Calu3 (cell line): ENCODE measurements at places on chromosomes 5 and 9. TPM values are rescaled to one million over a fixed set of nuclear protein-coding genes. Genes with fewer than 3 reads are reported as not detected.

DNA sequence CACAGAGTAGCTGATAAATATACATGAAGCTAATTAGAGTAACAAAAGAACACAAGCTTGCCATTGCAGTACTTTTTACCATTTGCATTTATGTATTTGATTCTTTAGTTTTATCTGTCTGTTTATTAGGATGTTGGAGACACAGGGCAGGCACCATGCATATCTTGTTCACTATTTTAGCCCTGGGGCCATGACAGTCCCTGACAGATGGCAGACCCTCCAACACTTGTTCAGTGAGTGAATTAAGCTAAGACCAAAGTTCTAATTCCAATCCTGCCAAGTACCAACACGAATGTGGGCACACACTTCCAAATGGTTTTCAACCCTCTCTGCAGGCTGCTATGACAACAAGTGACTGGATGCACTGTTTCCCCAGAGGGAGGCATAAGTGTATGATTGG lies 12.0 kb upstream of the RARS1 start:
- DNase-seq, result no peak

DNA sequence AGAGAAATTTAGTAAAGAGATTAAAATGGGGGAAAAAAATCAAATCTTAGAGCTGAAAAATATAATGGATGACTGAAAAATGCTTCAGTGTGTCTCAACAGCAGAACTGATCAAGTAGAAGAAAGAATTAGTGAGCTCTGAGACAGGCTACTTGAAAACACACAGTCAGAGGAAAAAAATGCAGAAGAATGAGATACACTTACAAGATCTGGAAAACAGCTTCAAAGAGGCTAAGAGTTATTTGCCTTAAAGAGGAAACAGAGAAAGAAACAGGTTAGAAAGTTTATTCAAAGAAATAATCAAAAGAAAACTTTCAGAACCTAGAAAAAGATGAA lies 70.5 kb upstream of the OR2K2 start:
- no peak for DNase-seq

GRCh38 chr9:70506159-70506558 lies 91.7 kb upstream of the KLF9 start:
- no peak for DNase-seq

DNA sequence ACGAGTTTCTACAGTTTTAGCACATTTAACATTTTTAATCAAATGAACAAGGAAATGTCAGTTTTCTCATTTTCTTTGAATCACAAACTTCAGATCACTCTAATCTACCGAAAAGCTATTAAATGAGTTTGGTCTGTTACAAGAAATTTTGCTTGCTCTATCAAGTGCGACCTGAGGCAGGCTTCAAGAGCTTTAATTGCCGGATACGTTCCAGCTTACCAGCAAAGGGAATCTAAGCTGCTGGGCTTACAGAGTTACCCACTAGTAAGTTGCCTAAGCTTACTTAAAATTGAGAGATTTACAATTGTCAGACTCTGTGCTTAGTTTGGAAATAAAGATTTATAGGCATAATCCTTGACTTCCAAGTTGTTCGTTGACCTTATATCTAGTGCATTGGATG lies 10.6 kb downstream of the SCGB3A1 start:
- no peak for DNase-seq

Gene SELENOP
- 2.0 and 4.9 TPM in 2 replicates for total RNA-seq

DNA sequence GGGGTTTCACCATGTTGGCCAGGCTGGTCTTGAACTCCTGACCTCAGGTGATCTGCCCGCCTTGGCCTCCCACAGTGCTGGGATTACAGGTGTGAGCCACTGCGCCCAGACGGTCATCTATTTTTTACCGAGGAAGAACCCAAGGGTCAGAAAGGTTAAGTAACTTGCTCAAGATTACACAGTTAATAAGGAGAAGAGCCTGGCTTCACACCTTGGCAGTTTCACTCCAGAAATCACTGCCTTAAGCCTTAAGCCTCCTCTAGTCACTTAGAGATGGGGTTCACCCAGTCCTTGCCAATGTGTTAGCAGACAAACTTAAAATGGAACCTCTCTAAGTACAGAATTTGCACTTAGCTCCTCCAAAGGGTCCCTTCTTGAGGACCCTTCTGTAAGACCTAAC lies 116.3 kb downstream of the PTTG1 start:
- DNase-seq, result no peak

GRCh38 chr9:134842321-134842720 lies 38.3 kb upstream of the FCN2 start:
- no peak for DNase-seq

DNA sequence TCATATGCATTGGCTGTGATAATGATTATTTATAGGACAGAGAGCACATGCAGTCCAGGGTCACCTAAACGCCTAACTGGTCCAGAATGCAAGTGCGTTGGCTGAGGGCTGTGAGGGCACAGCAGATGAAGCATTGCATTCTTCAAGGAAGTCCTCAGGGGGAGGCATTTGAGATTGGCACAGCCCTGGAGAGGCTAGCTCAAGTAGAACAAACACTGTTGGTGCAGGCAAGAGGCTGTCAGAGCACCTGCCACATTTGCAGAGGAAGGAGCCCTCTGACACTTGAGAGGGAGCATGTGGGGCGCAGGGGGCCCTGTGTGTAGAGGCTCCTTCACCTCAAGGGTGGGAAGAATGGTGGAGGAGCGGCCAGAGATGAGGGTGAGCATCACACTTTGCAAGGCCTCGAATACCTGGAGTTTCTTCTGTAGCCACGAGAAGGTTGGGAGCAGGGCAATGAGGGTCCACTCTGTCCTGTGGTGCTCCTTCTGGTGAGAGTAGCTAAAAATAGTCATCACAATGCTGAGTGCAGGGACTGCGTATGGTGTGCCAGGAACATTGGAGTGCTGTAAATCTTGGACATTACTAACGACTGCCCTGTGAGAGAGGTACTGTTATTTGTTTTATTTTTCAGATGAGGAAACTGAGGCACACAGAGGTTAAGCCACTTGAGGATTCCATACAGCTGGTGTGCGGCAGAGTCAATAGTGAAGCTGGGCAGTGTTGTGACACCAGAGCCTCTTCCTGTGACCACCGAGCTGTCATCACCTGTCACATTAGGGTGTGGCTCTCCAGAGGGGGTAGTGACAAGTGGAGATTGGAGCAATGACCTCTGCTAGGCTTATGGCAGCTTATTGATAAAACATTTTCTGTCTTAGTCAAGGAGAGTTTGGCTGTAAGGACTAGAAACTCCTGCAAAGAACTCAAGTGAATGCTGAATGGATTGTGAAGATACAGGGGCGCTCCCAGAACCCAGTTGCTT lies 100.2 kb downstream of the PIP5K1B start:
- DNase-seq, result no peak

GRCh38 chr9:113247640-113248039 lies 26.3 kb downstream of the SLC31A1 start:
- no peak for DNase-seq

GRCh38 chr5:101473483-101473882 lies 570.4 kb upstream of the ST8SIA4 start:
- DNase-seq, result no peak

DNA sequence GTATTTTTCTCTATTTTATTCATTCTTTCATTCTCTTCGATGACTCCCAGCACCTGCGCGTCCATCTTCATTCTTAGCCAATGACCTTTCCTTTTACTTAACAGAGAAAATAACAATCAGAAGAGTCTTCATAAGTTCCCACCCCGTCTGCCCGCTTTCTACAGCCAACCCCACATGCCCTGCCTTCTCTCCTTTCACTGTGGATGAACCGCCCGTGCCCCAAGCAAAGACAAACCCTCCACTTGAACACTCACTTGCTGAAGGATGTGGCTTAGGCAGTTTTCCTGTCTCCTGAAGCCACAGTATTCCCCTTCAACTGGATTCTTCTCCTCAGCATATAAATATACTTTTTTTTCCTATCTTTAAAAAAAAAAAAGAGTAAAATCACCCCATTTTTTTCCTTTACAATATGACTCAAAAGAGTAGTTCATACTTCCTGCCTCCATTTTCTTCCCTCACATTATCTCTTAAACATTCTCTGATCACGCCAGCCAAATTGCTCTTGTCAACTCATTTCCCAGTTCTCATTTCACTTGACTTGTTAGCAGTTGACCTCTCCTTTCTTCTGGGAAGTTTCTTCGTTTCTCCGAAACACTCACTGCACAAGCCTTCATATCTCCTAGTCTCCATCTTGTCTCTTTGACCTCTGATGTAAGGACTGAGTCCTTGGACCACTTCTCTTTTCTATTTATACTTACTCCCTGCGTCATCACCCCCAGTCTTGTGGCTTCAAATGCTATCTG lies 11.1 kb downstream of the NIPSNAP3B start:
- no peak for DNase-seq

GRCh38 chr9:125961072-125961471 lies 213.9 kb downstream of the PBX3 start:
- no peak for DNase-seq

DNA sequence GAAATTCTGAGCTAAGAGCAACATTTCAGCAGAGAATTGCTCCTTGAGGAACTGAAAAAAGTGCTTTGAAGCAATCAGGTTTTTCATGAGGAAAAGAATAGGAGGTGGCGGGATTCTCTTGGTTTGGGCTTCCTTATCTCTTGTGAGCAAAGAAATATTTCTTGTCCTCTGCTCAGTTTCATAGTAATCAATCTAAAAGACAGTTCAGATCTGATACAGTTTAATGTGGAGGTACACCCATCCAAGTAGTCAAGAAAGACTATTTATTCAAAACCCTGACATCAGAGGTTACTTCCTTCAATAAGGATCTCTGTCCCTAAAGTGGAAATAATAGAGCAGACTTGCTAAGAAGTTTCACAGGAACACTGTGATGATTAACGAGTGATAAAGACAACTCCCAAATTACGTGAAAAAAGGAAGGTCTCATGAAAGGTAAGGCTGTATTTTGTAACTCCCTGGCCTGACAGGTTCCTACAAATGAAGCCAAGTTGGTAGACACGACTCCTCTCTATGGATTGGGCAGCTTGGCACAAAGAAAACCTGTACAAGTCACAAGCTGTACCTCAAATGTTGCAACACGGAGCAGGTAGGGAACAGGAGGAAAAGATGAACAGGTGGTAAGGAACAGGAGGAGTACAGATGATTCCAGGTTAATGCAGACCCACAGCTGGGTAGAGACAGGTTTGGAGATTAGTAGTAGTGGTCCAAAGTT lies 94.1 kb downstream of the SUSD1 start:
- no peak for DNase-seq

Gene C5orf58
- total RNA-seq, result not detected in 2 replicates

- DNase-seq, result no peak
These were observed 42.7 kb downstream of the NCS1 start for GRCh38 chr9:130214776-130215340.

GRCh38 chr5:96658272-96658671 lies 3.9 kb upstream of the CAST start:
- no peak for DNase-seq

DNA sequence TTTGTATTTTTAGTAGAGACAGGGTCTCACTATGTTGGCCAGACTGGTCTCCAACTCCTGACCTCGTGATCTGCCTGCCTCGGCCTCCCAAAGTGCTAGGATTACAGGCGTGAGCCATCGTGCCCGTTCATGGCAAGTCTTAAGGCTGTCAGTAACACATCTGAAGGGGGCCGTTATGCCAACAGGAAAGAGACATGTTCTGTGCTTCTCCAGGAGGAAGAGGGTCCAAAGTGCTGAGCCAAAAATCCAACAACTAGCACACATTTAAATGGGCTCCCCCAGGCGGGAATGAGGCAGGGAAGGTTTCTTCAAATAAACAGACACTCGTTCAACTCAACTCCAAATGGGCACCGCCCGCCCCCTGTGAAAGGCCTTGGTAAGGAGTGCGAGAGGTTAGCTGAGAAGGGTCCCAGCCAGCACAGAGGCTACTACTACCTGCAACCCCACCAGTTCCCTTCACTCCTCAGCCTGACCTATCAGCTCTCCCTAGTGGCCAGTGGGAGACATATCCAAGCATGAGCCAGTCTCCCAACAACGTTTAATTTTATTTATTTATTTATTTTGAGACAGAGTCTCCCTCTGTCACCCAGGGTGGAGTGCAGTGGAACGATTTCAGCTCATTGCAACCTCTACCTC lies 84.1 kb upstream of the DMRT1 start:
- peak; percentile 28 for DNase-seq

Gene NR5A1
- total RNA-seq, result 0.12 TPM in 1 of 2 replicates, not detected in the other

DNA sequence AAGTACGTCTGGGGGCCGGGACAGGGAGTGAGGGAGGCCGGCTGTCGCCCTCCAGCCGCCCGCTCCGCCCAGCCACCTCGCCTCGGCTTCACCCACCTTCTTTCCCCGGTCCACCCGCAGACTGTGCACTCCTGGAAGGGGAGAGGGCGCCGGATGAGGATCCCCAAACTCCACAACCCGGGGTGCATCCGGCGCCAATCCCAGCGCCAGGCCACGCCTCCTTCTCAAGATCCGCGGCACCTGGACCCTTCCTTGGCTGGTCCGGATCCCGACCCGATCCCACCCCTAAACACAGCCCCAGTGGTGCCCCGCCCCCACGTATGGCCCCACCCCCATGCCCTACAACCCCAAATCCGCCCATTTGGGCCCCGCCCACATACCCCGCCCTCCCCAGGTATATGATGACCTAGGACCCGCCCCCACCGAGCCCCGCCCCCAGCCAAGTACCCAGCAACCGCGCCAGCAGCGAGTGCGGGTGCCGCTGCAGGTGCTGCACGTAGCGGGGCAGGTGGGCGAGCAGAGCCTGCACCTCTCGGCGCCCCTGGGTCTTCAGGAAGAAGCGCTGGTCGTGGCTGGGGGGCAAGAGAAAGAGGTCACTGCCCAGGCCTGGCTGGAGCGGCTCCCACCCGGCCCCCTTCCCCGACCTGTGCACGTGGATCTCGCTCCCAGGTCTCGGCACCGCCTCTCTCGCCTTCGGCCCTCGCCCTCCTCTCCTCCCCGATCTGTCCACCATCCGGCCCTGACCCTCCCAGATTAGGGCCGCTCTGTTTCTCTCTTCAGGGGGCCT lies 3.2 kb downstream of the PIP5KL1 start:
- DNase-seq, result no peak

DNA sequence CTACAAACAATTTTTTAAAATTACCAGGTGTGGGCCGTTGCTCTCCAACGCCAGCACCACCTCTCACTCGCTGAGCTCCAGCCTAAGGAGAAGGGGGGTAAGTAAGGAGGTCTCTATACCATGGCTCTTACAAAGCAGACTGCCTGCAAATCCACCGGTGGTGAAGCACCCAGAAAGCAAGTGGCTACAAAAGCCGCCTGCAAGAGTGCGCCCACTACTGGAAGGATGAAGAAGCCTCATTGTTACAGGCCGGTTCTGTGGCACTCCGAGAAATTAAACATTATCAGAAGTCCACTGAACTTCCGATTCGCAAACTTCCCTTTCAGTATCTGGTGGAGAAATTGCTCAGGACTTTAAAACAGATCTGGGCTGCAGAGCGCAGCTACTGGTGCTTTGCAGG lies 46.0 kb downstream of the CDO1 start:
- peak; percentile 6 for DNase-seq

- no peak for DNase-seq
These were observed 91.8 kb upstream of the OR13F1 start for GRCh38 chr9:104412238-104412637.

- no peak for DNase-seq
These were observed 163.7 kb downstream of the ESM1 start for GRCh38 chr5:54821445-54822323.

- DNase-seq, result peak; percentile 14
These were observed 603.8 kb downstream of the TLE4 start for GRCh38 chr9:80175286-80176150.

GRCh38 chr5:76303921-76304320 lies 99.2 kb upstream of the IQGAP2 start:
- no peak for DNase-seq
